CD4-positive, alpha-beta T cell treated with Interferon alpha-2 for 1 hour (primary cell): ENCODE measurements at places on chromosomes 4 and X.

DNA sequence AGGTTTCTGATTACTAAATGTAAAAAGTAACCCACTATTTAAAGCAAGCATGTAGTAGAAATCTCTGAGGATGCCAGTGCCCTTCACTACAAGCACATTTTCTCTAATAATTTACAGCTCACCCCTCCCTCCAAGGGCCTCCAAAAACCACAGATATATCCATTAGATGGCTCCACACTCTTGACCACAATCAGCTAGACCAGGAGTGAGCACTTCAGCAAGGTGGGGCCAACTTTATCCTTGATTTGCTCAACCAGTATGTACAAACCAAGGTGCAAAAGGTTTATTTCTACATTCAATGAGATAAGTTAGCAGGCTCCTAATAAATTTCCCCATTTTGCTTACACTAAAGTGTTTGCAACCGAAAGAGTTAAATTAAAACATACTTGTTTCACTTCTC lies 35.8 kb downstream of the RFC1 start:
- no peak for DNase-seq

DNA sequence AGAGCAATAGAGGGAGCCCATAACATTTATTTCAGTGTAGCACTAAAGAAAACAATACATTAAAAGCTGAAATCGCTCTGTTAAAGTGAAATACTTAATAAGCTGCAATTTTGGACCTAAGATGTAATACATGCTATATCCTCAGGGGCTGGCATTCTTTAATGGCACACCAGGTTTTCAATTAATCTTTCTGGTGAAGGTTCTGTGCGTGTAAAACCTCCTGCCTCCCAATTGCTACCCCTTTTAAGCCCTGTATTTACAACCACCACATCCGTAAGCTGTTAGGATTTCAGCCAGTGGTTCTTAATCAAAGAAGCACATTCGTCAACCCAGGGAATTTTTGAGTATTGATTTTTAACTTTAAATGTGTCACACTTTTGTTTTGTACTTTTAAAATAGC lies 7.6 kb upstream of the COMMD8 start:
- no peak for DNase-seq

GRCh38 chr4:94284889-94285288 lies 57.7 kb downstream of the HPGDS start:
- DNase-seq, result no peak

DNA sequence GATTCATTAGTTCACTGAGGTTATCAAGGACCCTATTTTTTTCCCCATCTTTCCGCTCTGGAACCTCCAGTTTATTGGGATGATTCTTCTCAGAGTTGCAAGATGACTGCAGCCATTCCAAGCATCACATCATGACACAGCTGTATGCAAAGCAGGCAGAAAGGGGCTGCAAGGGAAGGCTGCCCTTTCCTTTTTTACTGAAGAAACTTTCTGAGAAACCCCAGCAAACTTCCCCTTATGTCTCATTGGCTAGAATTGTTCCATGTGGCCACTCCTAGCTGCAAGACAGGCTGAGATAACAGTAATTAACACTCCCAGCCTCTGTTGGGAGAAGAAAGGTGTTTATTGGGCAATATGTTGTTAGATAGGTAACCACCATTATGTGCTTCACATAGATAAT lies 102.6 kb downstream of the SATL1 start:
- DNase-seq, result no peak

DNA sequence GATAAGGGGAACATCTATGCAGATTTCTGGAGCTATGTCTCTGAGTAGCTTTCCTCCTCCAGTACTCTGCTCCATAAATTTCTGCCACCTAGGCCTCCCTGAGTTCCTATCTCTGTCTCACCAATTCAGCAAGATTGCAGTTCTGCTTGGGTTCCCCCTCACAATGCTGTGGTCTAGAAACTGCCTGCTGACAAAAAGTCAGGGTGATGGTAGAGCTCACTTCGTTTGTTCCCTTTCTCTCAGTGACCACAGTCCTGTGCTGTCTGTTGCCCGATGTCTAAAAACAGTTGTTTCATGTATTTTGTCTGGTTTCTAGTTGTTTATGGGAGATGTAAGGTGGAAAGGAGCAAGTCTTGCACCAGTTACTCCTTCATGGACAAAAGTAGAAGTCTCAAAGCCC lies 41.1 kb downstream of the AMMECR1 start:
- no peak for DNase-seq
